ENCODE measurements at places on chromosomes 5 and 9. TPM values are rescaled to one million over a fixed set of nuclear protein-coding genes. Genes with fewer than 3 reads are reported as not detected.

- DNase-seq = peak; percentile 59
Observed at GRCh38 chr5:10157085-10157669, 92.5 kb downstream of the ATPSCKMT start.

DNA sequence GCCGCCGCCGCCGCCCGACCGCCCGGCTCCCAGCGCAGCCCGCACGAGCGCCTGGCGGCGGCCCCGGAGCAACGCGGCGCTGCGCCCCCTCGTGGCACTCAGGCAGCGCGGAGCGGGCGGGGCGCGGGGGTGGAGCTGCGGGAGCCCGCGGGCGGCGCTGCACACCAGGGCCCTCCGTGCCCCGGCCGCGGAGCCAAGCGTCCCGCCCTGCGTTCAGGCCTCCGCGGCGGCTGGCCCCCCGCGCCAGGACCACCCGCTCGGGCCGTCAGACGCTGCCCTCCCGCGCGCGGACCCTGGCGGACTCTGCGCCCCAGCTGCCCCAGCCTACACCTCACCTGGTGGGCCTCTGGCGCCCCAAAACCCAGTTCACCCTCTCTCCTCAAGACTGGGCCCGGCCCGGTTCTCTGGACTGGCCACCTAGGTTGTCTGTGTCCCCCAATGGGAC is at the start of gene RASGEF1C:
TSS of gene RASGEF1C (minus strand) at position 75 of the 445 bp plus-strand sequence. CDS start 71,159 bp downstream, outside the sequence.
- peak; percentile 93 for DNase-seq

DNA sequence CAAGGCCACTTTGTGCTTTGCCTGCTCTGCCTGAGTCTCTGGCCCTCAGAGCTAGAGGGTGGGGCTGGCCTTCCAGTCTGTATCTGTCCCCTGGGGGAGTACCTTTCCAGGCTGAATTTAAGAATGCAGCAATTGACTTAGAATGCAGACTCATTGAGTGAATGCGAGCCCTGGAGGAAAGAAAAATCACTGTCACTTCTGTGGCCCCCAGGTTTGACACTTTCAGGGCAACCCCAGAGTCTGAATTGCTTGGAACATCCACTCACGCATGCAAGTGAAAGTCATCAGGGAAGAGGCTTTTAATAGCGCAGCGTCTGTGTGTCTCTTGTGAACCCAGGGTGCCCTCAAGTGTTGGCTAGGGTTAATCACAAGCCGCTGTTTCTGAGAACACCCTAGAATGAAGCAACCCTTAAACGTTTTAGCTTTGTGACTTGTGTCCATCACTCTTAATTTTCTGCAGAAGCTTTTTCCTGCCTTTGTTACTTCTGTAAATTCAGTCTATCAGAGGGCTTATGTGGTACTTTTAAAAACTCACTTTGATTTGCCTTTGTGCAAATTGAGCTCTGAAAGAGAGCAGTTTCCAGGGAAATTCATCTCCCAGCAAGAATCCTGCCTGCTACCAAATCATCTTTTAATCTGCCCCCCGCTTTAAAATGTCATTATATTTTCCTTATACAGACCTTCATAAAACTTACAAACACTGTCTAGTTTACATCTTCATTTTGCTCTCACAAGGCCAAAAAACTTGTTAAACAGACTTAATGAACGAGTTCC is 146.8 kb upstream of the IQGAP2 start:
- peak; percentile 85 for DNase-seq

- DNase-seq = no peak
Observed at GRCh38 chr5:137815202-137815990, 52.3 kb upstream of the MYOT start.

Gene OR1Q1
- not detected for total RNA-seq

Gene GAS1
- total RNA-seq = 104 TPM

DNA sequence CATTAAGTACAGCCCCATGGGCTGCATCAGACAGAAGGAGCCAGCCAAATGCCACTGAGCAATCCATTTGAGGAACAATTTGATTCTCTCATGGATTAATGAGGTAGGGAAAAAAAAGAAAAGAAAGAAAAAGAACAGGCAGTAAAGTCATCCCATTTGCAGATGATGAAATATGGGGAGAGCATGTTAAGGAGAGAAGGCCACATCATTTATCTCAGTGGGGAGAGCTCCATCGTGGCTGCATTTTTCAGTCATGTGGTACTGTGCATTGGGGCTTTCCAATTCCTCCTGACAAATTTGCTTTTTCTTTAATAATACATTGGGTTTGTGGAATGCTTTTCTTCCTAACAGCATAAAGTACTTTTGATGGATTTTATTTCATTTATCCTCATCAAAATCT is 375.2 kb upstream of the TLE4 start:
- DNase-seq = no peak

DNA sequence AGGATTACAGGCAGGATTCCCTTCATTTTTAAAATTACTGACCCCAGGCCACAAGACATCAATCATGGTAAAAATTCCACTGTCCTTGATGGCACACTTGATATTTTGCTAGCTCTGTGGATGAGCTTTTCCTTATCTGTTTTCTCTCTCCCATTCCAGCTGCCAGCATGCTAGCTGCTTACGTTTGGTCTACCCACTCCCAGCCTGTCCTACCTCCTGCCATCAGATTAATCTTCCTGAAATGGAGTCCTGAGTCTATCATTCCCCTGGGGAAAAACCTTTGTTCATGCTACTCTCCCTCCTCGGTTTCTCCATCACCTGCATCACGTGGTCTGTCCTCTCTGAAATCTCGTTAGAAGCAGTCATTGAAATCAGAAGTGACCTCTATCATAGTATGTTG is 108.9 kb downstream of the F2RL2 start:
- DNase-seq = no peak

Gene SAXO1
- total RNA-seq = 0.15 TPM

GRCh38 chr5:17021602-17021932 is 85.5 kb upstream of the MYO10 start:
- DNase-seq = peak; percentile 25

Gene CKMT2
- total RNA-seq = not detected

Gene ZNF782
- 7.1 TPM for total RNA-seq

- DNase-seq = peak; percentile 21
Observed at GRCh38 chr5:169637085-169637548, at the start of gene DOCK2. Gene DOCK2 (plus strand): TSS chr5:169637275. CDS start chr5:169637327, 52 bp downstream.

DNA sequence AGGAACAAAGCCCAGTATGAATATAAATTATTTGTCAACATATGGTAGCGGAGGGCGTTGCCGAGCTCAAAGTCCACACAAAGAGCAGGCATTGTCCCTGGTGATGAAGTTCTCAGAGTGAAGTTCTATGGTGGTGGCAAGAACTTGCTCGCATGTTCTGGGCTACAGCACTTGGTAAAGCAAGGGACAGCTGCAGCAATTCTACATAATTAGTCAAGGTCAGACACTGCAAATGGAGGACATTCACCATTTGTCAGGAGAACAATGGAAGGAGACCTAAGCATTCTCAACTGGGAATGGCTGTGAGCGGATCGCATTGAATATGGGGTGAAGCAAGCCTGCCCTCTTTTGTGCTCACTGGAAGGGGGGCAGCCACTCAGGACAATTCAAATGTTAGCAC is 503.8 kb upstream of the ADAMTS16 start:
- DNase-seq = no peak

- DNase-seq = no peak
Observed at GRCh38 chr9:34964458-34964857, 6.4 kb downstream of the PHF24 start.

DNA sequence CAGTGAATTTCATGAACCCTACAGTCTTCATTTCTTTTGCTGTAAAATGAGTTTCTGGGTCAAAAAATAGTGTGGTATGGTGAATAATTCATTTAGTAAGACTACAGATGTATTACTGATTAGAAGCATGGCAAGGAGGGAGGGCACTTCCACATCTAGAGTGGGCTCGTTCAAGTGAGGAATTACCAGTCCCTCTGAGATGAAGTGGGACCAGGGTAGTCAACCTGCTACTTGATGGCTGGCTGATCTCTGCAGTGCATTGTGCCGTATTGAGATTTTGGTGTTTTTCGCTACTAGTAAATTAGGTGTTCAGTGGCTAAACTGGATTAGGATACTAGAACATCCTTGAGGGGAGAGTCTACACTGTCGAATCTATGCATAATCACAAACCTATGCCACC is 10.8 kb downstream of the CDC37L1 start:
- no peak for DNase-seq

GRCh38 chr5:91190314-91190690 is 192.8 kb downstream of the ARRDC3 start:
- no peak for DNase-seq
